ENCODE measurements at places on chromosomes 4 and X.

DNA sequence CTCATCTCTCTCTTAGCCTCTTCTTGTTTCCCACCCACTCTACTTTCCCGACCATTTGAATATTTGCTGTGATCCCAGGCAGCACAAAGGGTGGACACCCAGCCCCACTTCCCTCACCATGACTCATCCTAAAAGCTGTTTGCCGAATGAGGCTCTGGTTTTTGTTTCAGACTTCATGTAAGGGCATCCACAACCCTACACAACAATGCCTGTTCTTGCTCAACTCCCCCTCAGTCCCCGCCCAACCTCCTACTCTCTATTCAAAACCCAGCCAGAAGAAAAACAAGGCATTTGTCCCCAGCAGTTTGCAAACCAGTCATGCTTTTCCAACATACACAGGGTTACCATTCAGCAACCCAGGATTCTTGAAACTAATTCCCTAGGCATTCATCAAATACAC is 516.5 kb upstream of the CNKSR2 start:
- DNase-seq = no peak

DNA sequence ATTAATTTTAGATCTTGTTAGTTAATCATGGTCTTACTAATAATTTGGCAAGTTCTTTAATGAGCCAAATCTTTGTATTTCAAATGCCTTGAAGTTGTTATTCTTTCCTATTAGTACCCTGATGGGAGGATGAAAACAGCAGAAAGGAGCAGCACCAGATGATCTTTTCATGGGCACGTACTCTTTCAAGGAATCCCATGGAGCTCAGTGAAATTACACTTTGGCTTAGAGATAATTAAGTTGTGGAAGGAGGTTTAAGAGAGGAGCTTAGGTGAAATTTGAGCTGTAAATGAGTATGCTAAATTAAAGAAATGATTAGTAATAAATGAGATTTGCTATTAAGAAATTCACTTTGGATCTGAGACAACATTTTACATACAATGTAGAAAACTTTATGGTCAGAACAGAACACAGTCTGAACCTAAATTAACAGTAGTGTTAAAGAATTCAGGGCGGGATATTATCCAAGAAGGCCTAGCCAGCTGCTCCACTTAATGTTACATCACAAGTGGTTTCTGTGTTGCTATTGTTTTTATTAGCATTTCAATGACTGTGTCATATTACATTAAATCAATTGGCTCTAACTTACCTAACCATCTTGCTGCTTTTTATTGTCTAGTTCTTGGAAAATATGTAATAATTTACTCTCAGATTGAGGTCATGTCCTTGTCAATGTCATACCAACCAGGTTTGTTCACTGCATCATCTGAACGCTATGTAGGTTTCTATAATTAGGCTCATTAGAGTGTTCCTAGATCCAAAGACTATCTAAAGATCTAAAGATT is 3.9 kb downstream of the MTHFD2L start:
- DNase-seq = peak; percentile 46

DNA sequence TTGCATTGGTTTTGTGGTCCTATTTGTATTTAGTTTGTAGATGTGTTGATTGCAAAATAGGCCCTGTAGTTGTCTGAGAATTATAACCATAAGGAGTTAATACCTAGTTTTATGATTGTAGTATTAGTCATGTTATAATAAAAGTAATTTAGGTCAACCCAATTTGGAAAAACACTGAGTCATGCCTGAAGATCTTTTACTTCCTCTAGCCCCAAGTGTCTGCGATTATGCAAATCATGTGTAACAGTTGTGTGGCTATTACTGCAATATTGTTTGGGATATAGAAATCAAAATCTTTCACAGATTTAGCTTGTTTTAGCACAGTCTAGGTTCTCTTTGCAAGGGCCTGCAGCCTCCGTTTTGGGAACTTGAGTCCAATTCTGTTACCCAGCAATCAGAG is 12.6 kb downstream of the SRD5A3 start:
- peak; percentile 88 for DNase-seq

DNA sequence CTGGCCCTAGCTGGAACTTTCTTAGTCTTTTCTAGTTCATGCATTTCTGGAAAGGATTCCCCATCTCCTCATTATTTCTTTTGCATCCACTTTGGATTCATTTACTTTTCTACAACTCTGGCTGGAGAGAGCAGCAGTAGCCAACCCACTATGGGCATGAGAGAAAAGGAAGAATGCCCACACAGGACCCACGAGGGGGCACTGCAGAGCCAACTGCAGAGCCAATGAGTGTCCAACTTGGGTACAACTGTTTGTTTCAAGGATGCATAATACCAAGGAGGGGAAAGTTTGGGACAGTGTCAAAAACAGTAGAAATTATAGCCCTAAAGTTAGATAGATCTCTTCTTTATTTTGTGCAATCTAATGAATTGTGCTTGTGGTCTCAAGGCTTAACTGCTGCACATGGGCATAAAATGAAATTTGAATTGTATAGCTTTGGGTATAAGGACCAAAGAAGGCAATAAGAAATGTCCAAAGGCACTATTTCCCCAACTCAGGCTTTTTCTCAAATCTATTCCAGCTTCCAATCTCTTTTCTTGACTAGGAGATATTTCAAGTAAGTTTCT is 230.6 kb downstream of the NSUN7 start:
- no peak for DNase-seq

DNA sequence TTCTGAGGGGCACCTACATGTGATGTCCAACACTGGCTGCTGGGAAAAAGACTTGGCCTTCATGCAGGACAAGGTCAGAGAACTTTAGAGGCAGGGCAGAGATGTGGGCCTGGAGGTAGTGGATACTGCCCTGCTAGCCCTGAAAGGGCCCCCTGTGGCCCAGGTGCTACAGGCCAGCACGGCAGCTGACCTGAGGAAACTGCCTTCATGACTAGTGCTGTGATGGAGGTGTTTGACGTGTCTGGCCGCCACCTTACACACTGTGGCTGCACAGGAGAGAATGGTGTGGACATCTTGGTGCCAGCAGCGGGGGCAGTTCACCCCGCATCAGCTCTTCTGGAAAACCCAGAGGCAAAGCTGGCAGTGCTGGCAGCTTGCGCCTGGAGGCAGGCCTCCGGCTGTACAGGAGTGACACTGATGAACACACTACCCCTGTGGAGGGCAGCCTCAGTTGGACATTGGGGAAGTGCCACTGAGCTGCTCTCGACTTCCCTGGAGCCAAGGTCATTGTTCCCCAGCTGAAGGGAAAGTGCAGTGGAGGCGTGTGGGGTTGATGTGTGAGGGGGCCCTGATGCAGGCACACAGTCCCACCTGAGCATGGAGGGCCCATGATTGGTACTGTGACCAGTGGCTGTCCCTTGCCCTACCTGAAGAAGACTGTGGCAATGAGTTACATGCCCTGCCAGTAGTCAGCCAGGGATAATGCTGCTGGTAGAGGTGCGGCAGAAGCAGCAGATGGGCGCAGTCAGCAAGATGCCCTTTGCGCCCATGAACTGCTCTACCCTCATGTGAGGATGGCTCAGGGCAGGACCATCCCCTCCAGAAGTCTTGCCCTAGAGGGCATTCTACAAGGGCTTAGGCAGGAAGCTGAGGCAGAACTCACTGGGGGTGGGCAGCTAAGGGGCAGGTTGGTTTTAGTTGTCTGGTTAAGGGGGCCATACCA is 36.9 kb downstream of the COQ2 start:
- no peak for DNase-seq

DNA sequence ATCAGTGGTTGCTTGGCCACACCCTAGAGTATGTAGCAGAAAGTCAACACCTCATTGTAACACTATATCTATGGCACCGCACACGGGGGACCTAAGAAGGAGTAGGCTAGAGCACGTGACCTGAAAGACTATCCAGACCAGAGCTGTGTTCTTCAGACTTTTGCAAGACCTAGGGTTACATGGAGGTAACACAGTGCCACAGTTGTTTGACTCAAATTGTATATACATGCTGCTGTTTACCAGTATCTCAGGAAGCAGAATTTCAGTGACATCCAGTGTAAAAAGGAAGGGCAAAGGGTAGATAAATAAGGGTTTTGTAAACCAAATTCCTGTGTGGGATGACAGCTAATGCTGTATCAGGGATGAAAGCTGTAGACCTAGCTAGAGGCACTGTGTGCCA is 30.2 kb downstream of the PNMA6A start:
- no peak for DNase-seq

DNA sequence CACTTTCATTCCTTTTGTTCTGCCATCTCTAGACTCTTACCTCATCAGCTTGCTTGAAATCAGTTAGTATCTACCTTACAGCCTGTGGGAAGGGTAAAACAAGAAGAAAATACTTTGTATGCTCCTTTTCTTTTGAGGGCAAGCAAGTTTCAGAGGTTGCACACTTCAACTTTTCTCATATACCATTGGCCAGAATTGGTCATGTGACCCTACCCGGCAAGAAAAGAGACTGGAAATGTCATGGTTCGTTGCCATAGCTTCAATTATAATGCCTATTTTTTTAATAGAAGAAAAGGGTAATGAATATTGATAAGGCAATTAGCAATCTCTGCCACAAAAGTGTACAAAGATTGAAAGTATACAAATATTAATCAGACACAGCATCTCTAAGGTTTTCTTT is 346.7 kb upstream of the TACR3 start:
- no peak for DNase-seq

DNA sequence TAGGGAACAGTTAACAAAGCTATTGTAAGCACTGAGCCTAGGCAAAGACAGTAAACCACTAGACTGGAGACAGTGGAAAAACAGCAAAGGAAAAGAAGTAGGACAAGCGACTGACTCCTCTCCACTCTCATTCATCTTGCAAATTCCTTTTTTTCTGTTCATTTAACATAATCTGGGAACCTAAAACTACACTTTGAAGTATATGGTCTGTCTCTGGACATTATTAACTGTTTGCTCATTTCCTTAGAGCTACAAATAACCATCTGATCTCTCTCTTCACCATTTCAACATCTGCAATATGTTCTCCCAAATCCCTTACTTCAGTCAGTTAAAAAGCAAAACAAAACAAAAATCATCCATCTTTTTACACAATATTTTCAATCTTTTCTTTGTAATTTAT is 642 bp downstream of the HMGN5 start:
- DNase-seq = no peak

- DNase-seq = no peak
Measured at GRCh38 chr4:124184792-124185191, 527.7 kb downstream of the ANKRD50 start.

DNA sequence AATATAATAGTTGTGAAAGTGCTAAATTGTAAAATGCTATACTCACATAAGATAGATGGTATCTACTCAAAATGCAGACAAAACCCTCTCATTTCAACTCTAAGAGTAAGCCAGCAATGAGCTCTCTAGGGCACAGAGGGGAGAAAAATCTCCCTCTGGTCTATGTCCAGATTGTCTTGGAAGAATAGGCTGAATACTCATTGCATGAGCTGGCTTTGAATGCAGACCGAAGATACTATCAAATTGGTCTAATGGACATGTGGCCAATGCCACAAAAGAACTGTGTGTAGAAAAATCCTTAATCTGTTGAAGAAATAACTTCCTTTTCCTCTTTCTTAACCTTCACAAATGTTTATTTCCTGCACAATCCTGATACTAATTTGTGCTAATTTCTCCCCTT is 3.5 kb downstream of the ZXDA start:
- peak; percentile 60 for DNase-seq

GRCh38 chr4:88828842-88829571 is 131.4 kb upstream of the NAP1L5 start:
- DNase-seq = peak; percentile 62

GRCh38 chr4:25792876-25793275 is 69.9 kb downstream of the SEL1L3 start:
- DNase-seq = no peak

DNA sequence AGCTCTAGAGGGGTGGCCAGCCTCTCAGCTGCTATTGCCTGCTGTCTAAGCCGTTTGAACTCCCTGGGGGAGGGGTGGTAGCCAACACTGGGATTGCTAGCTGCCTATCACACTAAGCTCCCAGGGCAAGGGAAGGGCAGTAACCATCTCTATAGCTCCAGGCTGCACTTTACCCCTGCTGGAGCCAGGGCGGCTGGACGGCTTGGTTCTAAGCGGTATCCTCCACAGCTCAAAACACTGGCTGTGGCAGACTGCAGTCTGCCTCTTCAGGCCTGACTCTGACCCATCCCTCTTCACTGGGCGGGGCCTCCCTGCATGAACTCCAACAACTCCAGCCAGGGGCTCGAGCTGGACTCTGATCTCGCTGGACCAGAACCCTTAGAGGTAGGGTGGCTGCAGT is 55.3 kb upstream of the GNRHR start:
- DNase-seq = no peak

DNA sequence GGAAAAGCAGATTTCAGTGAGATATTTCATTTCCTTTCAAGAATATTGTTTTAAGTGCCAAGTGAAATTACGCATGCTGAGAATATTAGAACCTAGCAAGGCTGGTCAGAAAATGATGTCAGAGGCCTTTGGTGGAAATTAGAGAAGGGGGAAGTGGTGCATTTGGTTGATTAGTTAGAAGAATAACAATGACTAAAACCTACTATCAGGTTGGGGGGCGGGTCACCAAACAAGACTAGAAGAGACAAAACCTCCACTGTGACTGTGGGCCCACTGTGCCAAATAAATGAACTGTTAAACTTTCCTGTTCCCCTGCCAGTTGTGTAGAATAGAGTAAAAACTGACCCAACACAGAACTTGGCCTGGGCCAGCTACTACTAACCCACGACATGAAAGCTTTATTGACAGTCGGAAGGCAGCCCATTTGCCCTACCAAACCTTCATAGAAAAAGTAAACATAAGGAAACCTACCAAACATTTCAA is 2.9 kb downstream of the RAPGEF2 start:
- peak; percentile 55 for DNase-seq

DNA sequence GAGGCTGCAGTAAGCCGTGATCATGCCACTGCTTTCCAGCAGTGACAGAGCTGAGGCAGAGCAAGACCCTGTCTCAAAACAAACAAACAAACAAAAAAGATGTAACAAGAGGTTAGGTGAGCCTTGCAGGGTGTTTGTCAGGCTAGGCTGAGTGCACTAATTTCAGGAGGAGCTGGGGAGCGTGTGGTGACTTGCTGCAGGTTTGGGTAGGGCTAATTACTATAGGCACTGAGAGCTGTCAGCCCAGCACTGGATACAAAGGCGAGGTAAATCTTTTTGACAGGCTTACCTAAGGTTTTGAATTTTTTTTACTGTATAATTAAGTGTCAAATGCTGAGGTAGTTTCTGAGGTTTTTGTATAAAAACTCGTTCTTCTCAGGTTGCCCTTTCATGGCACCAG is 29.8 kb upstream of the SH3D19 start:
- DNase-seq = no peak

DNA sequence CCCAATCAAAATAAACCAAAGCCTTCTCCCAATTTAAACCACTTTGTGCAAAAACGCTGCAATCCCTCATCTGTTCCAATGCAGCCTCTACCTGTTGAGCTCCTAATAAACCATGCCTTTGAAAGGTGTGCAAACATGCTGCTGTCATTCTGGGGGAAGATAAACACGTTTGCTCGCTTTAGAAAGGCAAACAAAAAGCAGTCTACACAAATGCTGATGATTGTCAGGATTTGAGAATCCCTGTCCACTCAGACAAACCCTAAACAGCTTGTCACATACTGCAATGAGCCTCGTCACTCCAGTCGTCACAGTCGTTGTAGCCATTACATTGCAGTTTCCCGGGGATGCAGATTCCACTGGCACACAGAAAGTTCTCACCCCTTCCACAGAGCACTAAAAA is 145.2 kb downstream of the CORIN start:
- DNase-seq = no peak
